ENCODE measurements at places on chromosomes 6 and 20.

DNA sequence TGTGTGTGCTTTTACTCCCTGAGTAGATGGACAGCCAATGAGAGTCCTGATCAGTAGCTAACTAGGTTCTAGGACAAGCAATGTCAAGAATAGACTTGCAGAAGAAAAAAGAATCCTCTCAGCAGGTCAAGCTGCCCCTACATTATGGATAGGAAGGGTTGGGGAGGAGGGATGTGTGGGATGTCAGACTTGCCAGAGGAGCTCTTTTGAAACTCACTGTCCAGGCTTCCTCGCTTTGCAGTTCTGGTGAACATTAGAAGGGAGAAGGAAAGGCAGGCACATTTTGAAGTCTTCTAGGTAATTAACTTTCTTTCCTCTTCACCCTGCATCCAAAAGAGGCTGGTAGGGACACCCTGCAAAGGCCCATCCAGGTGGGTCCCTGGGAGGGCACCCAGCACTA is 48.7 kb downstream of the SYNE1 start:
- no peak for DNase-seq

DNA sequence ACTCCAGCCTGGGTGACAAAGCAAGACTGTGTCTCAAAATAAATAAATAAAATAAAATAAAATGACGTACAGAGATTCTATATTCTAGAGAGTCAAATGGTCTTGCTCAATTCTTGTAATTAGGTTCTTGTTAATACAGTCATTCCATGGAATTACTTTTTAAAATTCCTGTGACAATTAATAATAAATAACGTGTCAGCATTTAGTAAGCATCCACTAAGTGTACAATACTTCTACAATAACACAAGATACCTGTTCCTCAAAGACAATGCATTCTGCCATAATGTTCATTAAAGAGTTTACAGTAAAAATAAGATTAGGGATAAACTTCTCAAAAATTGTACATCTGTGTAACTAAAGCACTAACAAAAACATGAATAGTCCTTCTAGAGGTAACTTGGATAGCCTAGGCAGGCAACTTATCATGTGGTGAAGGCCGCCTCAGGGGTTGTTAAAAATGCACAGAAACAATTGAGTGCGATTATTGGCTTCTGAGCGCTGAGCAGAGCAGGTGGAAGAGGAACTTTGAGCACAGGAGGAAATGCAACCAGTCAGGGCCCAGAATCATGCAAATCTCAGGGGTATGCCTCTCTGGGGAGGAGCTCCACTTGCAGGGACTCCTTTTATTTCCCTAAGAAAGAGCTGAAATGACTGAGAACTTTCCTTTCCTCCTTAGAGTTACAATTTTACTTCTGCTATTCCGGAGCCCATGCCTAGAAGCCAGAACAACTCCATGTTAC is 37.1 kb downstream of the QRSL1 start:
- DNase-seq, result no peak

DNA sequence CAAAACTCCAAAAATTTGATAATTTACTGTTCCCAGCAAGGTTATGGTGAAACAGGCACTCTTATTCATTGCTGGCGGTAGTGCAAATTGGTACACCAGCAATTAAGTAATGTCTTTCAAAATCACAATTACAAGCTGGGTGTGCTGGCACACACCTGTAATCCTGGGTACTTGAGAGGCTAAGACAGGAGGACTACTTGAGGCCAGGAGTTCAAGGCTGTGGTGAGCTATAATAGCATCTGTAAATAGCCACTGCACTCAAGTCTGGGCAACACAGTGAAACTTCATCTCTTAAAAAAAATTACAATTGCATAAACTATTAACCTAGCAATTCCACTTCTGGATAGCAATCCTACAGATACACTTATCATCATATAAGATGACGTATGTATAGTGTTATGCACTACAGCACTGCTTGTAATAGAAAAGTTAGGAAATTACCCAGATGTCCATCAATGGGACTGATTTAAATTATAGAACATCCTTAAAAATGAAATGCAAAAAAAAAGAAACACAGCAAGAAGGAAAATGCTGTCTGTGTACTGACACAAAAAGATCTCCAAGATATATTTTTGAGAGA is 31.4 kb downstream of the NCOA6 start:
- no peak for DNase-seq

DNA sequence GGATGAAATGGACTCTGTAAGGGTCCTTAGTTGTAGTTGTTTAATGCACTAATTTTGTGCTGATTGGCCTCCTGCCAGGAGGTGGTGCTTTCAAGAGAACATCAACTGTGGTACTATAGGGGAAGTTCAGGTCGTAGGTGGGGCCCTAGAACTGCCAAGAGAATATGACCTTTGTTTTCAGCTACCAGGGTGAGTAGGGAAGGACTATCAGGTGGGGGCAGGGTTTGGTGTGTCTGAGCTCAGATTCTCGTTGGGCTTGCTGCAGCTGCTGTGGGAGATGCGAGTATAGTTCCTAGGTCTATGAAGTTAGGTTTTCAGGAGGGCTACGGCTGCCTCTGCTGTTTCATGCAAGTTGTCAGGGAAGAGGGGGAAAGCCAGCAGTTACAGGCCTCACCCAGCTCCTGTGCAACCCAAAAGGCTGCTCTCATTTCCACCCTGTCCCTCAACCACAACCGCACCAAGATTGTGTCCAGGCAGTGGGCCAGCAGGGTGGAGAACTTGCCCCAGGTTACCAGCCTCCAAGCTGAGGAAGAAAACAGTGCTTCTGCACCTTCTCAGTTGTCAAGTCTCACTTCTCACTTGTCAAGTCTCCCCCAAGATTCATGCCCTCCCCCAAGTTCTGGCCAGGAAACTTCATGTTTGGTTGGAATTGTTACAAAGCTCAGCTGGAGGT is 626.5 kb upstream of the MAP3K7 start:
- DNase-seq, result no peak

DNA sequence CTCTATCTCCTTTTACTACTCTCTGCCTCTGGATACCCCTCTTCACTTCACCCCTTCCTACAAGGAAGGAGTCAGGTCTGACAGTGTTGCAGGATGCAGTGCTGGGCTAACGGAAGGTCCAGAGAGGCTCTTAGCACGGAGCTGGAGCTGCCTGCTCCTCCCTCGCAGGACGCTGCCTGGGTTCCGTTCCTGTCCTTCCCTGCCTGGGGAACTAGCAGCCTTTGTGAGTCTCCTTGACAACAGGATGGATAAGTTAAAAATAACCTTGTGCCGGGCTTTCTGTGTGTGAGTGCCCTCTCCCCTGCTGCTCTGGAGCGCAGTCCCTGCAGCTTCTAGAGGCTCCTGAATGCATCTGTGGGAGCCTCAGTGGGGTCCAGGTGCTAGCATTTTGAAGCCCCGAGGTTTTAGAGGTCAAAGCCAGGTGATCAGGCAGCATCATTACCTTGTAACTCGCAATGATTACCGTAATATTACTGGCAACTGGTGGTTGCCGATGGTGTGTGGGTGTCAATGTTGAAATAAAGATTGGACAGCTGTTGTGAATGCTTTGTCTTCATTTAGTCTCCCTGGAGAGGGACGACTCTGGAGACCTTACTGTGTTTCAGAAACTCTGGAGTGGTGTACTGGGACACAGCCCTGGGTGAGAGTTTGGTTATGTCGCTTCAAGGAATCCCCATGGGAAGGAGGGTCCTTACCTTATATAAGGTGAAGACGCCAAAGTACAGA is 44.4 kb downstream of the CDS2 start:
- DNase-seq, result no peak

GRCh38 chr20:1394686-1395085 is 1.8 kb upstream of the FKBP1A start:
- no peak for DNase-seq

- DNase-seq, result no peak
Observed at GRCh38 chr6:104321301-104321700, 538.4 kb downstream of the HACE1 start.

GRCh38 chr6:162478192-162478671 is 249.3 kb downstream of the PRKN start:
- DNase-seq, result no peak

- DNase-seq, result peak; percentile 73
Observed at GRCh38 chr6:33620856-33621710, at the start of gene ITPR3. Gene ITPR3 (plus strand): TSS chr6:33621322. CDS start chr6:33621603, 281 bp downstream.

GRCh38 chr6:79574630-79575225 is 37.5 kb upstream of the LCA5 start:
- no peak for DNase-seq

- DNase-seq, result peak; percentile 72
Observed at GRCh38 chr6:162706232-162706631, 21.3 kb downstream of the PRKN start.

GRCh38 chr20:46758929-46759669 is 49.6 kb downstream of the SLC2A10 start:
- DNase-seq, result no peak

DNA sequence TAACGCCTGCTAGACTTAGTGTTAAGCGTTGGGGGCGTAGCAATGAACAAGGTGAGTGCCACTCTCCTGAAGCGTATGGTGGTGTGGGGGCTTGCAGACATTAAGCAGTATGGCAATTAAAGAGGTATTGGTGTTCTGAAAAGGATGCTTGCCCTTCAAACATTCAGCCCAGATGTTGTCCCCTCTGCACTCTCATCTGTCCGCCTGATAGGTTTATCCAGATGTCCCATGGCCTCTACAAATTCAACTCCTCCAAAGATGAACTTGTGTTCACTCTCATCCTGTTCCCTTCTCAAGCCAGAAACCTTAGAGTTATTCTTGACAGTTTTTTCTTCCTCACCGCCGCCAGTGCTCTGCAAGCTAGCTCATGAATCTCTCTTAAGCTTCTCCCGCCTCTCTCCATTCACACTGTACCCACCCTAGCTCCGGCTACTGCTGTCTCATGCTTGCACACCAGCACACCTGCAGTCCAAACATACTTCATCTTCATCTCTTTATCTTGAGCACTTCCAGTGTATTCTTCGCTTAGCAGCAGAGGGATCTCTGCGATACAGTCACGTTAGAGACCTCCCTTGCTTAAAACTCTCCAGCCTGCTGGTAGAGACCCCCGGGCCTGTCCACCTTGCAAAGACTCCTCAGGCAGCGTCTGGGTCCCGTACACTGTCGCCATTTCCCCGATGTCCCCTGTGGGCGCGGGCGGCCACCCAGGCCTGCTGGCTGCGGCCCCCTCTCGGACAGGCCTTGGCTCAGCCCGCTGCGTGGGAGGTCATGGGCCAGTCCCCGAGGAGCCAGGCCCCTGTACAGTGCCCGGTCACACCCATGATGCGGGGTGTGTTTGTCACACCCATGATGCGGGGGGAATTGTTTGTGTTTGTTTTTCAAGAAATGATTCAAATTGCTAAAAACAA is 962 bp downstream of the DDX27 start:
- DNase-seq, result no peak

GRCh38 chr6:13528232-13528631 is 40.8 kb upstream of the GFOD1 start:
- DNase-seq, result no peak

- DNase-seq, result no peak
Observed at GRCh38 chr6:139612135-139612465, 237.7 kb upstream of the CITED2 start.

DNA sequence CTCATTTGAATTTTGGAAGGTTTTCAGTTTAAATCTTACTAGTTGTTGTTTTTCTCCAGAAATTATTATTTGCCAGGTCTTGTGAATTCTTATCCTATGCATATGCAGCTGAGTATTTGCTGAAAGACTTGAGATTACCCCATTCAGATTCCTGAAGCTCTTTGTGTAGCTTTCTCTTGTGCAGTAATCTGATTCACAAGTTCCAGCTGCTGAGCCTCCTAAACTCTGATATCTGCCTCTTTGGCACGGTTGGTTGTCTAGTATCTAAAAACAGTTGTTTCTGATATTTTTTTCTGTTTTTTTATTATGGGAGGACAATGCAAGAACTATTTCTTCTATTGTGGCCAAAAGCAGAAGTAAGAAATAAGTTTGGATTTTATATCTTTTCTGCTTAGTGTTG is 863.9 kb upstream of the MANEA start:
- DNase-seq, result no peak

- no peak for DNase-seq
Observed at GRCh38 chr6:124512431-124512830, 449.8 kb upstream of the RNF217 start.

DNA sequence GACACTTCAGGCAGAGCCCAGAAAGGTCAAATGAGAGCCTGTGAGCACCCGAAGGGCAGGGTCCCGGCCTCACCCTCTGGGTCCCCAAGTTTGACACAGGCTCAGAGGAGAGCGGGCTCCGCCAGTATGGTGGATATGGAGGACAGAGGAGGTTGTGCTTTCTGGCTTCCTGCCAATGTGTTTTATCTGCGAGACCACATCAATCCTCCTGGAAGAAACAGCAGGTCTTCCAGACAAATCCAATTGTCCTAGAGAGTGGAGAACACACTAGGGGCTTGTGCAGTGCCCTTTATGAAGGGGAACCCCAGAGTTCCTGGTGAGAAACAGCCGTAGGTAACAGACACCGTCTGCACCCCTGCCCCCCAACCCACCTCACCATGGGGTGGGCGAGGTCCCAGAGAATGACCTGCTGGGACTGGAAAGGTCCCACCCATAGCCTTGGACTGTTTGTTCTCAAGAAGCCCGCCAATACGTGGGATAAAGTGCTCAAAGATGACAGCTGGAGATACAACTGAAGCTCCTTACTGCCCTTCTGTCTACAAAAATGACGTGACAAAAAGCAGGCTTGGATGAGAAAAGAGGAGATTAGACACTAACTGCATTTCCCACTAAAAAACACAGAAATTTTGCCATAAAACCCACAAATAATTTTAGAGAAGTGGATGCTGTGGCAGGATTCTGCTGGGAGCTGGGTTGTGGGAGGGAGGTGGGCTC is 23.9 kb upstream of the SSTR4 start:
- DNase-seq, result no peak

DNA sequence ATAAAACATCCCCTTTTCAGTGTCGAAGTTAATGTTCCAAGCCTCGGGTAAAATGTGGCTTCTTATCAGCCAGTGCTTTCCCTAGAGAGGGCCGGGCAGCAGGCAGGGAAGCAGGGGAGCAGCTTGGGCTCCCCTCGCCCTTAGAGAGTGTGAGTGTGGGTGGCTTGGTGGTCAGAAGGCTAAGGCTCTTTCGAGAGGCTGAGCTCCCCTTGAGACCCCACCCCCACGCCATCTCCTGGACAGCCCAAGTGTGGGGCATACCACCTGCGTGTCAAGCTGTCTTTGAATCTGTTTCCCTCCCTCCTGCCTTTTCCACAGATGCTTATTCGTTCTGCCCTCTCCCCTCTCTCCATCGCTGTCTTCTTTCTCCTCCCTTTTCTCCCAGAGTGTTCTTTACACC is 95.1 kb upstream of the FOXP4 start:
- DNase-seq, result no peak
